DMS53 (cell line): ENCODE measurements at places on chromosomes 16 and 17.

DNA sequence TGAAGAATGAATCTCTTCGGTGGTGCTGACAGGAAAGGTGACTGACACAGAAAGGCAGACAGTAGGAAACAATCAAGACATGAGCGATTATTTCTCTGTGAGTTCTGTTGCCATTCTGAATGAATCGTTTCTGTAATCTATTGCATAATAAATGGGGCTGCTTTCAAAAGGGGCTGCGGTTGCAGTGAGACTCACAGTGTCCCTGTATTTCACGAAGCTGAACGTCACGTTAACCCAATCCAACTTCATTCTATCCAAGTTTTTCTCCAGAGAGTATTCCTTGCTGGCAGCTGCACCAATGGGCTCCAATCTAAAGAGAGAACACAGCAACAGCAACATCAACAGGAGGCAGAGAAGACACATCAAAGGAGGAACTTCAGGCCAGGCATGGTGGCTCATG lies 75.4 kb downstream of the DNAH3 start:
- DNase-seq: no peak

GRCh38 chr16:22284637-22285036 lies 12.6 kb upstream of the POLR3E start:
- DNase-seq: no peak

GRCh38 chr17:40956401-40957254 lies 10.1 kb downstream of the KRT39 start:
- DNase-seq: peak; percentile 84

GRCh38 chr17:66466106-66466820 lies 163.8 kb downstream of the PRKCA start:
- no peak for DNase-seq

DNA sequence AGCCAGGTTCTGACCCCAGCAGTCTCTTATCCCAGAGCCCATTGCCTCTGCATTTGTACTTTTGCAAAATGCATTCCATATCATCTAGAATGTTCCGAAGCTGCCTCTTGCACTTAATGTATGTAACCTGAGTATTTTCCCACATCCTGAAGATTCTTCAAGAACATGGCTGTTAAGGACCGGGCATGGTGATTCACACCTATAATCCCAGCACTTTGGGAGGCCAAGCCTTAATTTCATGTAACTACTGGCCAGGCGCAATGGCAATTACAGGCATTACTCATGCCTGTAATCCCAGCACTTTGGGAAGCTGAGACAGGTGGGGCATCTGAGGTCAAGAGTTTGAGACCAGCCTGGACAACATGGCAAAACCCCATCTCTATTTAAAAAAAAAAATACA lies 31.7 kb upstream of the GAN start:
- DNase-seq: no peak

GRCh38 chr17:59837308-59838051 lies 55.3 kb downstream of the TUBD1 start:
- DNase-seq: peak; percentile 98

- no peak for DNase-seq
These were observed 36.7 kb upstream of the ABR start for GRCh38 chr17:1216217-1217088.

DNA sequence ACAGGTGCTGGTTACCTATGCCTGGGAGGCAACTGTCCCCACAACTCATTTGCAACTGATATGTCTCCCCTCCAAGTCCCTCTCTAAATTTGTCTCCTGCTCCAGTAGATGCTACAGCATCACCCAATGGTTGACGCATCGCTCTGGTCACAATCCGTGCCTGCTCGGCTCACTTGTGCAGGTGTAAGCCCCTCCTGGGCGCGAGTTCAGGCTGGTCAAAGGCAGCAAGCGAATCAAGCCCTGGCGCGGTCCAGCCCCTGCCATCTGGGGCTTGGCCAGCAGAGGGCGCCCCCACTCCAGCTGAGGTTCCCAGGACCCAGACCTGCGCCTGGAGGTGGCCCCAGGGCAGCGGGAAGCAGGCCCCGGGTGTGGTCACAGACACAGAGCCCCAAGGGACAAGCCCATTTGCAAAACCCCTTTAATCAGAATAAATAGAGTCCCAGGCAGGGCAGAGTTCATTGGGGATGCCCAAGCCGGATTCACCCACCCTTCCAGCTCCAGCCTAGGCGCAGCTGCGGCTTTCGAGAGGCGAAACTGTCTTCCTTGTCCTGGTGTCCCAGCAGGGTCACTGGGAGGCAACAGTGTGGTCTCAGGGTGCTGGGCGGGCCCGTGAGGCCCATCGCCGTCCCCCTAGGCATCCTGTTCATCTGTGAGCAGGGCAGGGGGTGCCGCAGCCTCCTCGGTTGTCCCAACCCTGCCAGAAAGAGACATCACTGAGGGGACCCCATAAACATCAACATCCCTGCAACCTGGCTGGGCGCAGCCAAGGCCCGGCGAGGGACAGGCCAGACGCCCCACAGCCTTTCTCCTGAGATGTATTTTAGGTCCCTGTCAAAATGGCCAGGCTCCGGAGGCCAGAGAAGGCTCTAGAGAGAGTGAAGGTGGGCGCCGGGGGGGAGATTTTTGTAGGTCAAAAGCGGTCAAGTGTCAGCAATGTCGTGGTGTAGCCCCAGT lies 15.8 kb downstream of the TMC6 start:
- peak; percentile 77 for DNase-seq

DNA sequence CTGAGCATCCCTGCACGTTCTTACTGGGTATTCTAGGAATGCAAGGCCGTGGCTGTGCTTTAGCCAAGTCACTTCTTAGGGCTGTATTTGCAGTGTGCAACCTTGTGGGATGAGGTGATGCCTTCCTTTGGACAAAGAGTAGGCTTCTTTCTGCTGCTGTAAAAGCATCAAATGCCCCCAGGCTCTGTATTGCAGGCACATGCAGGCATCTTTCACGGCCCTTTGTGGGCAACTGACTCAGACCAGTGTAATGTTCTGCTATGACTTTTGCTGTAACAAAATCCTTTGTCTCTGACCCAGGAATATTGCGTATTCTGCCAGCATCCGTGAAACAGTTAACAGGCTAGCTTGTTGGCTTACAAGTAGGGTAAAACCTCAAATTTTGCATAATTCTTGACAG lies 30.9 kb upstream of the GCSH start:
- DNase-seq: no peak

- peak; percentile 8 for DNase-seq
These were observed 20.4 kb downstream of the KRT12 start for GRCh38 chr17:40846515-40847144.

DNA sequence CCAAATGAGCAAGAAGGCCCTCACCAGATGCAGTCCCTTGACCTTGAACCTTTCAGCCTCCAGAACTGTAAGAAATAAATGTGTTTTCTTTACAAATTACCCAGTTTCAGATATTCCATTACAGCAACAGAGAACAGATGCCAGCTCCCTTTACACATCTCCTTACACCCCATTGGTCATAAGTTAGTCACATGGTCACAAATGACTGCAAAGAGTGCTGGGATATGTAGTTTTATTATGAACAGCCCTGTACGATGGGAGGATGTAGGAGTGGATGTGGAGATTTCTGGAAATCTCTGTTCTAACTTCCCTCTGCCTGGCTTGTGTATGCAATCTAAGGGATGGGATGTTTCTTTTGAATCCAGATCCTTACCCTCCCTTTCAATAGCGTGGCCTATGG lies 13.3 kb upstream of the RPL38 start:
- peak; percentile 82 for DNase-seq

DNA sequence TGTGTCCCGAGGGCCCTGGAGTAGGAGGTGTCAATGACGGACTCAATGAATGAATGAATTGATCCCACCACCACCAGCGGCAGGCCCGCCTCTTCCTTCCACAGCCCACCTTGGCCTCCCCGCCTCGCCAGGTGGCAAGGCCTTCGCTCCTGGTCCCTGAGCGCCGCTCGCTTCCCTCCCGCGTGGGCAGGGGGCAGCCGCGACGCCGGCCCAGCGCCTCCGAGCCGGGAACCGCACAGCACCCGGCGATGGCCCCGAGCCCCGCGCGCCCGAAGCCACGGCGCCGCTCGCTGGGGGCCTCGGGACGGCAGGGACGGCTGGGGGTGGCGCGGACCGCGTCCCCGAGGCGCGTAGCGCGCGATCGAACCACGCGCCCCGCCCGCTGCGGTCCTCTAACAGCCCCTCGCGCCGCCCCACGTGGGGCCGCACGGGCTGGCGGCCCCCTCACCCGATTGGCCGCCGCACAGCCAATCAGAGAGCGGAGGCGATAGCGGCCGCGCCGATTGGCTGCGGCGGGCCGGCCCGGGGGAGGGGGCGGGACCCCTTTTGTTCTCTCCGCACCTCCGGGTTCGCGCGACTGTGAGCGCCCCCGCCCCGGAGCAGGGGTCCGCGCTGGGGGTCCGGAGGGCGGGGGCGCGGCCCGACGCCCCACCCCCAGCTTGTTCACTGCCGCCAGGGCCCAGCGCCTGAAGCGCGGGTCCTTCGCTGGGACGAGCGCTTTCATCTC lies 31.4 kb downstream of the ACTG1 start:
- DNase-seq: peak; percentile 93

DNA sequence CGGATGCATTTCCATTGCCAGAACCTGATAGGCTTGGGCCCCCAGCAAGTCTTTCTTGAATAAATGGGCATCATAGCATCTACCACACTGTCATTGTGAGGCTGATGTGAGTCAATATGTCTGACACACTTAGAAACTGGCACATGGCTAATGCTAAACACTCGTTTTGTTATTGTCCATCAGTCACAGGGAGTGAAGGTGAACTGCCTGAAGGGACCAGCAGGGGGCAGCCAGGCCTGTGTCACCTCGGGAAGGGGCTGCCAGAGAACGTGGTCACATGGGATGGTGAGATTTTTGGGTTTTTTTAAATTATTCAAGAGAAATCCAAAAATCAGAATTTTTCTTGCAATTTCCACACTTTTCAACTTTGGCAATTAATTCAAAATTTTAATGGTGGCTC lies 831 bp upstream of the RCVRN start:
- DNase-seq: peak; percentile 10

DNA sequence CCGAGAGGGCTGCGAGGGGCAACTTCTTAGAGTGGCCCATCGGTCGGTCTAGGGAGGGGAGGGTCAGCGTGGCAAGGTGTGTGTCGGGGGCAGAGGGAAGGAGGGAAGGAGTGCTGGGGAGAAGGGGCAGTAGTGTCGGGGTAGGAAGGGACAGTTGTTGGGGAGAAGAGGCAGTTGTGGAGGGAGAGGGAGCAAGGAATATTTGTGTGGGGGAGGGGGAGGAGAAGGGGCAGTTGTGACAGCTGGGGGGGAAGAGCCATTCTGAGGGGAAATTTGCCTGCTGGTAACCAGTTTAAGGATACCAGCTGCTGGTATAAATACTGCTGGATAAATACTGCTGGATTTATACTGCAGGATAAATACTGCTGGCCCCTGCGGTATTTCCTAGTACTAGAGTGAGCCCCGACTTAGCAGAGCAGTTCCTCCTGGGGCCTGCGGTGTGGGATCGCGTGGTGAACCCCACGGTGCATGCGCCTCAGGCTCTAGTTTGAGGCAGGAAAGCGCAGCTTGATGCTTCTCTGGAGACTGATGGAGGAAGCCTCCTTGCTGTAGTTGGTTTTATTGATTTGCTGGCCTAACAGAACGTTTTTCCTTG lies 309 bp downstream of the DNAH2 start:
- peak; percentile 72 for DNase-seq

GRCh38 chr16:84819644-84820304 lies at the start of gene CRISPLD2:
CRISPLD2 (plus strand) TSS chr16:84819985; CDS start chr16:84838496, 18,511 bp downstream.
- peak; percentile 96 for DNase-seq

DNA sequence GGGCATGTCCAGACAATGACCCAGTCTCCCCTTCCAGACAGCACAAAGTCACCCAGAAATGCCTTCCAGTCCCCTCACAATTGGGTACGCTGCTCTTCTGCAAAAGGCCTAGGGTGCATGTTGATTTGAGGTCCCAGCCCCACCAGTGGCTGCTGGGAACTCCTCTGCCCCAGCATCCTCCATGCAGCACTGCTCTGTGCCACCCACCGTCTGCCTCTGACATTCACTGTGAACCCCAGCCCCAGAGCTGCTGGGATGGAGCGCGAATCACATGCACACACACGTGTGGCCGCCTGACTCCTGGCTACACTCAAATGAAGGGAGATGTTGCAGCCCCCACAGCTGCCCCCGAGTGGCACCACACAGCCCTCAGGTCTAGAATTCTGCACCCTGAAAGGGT lies 1.2 kb upstream of the C17orf113 start:
- no peak for DNase-seq

DNA sequence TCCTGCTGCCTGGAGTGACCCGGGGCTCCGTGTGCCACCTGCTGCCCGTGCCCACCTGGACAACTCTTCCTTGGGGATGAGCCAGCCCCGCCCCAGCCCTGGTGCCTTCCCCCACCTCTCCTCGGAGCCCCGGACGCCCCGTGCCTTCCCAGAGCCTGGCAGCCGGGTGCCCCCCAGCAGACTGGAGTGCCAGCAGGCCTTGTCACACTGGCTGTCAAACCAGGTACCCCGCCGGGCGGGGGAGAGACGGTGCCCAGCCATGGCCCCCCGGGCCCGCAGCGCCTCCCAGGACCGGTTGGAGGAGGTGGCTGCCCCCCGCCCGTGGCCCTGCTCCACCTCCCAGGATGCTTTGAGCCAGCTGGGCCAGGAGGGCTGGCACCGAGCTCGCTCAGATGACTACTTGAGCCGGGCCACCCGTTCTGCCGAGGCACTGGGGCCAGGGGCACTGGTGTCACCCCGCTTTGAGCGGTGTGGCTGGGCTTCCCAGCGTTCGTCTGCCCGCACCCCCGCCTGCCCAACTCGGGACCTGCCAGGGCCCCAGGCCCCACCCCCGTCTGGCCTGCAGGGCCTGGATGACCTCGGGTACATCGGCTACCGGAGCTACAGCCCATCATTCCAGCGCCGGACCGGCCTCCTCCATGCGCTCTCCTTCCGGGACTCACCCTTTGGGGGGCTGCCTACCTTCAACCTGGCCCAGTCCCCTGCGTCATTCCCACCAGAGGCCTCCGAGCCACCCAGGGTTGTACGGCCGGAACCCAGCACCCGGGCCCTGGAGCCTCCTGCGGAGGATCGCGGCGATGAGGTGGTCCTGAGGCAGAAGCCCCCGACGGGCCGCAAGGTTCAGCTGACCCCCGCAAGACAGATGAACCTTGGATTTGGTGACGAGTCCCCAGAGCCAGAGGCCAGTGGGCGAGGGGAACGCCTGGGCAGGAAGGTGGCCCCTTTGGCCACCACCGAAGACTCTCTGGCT lies 38.4 kb downstream of the ARHGAP23 start:
- no peak for DNase-seq
